ENCODE measurements at places on chromosomes 1 and 21.

DNA sequence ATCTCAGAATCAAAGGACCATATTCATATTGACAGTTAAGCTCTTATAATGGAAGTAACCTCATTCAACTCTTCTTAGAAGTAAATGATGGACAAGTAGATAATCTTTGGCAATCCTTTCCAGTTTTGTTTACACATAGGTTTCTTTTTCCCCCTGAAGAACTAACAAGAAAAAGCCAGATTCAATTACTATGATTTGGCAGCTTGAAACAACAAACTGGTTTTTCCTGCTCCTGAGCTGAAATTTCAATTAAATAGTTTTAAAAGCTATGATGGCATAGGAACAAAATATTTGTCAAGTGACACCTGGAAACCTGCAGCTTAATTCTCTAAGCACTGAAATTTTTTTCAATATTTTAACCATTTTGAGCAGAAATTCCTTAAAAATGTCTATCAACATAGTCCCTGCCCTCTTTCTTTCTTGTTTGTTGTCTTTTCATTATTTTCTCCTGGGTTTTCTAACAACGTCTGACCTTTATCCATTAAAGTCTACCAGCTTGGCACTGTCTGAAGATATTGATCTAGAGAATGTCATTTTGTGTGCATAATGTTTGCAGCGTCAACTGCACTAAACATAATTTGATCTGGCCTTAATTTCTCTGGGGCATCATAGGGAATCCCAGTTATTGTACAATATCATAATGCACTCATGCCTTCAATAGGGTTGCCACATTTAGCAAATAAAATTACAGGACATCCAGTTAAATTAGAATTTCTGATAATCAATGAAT is 4.0 kb upstream of the SLC35A3 start:
- no peak for DNase-seq

DNA sequence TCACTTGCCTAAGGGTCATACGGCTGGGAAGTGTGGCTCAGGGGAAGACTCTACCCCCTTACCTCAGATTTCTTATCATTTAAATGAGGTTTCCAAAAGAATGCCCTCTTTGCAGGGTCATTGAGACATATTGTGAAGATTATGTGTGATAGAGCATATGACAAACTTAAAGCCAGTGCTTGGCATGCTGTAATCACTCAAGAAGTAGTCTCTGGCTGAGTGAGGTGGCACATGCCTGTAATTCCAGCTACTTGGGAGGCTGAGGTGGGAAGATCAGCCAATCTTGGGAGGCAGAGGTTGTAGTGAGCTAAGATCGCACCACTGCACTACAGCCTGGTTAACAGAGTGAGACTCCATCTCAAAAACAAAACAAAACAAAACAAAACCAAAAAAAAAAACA is 7.5 kb upstream of the LDLRAD2 start:
- no peak for DNase-seq

DNA sequence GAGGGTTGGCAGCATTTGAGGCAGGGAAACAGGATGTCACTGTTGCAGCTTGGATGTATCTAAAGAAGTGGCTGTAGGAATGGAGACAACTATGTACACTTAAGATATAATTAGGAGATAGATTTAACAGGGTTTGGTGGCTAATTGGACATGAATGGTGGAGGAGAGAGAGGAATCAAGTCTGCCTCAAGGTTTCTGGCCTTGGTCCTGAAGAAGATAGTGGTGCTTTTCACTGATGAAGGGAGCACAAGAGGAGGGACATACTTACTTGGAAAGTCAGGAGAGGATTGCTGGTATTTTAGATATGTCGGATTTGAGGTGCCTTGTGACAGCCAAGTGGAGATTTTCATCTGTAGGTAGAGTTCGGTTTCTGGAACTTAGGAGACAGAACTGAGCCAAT is 123.9 kb downstream of the ST6GALNAC3 start:
- no peak for DNase-seq

- DNase-seq = no peak
These were observed 18.1 kb upstream of the MYSM1 start for GRCh38 chr1:58717979-58718378.

- DNase-seq = no peak
These were observed 137.4 kb downstream of the ADGRL4 start for GRCh38 chr1:78869136-78869535.

DNA sequence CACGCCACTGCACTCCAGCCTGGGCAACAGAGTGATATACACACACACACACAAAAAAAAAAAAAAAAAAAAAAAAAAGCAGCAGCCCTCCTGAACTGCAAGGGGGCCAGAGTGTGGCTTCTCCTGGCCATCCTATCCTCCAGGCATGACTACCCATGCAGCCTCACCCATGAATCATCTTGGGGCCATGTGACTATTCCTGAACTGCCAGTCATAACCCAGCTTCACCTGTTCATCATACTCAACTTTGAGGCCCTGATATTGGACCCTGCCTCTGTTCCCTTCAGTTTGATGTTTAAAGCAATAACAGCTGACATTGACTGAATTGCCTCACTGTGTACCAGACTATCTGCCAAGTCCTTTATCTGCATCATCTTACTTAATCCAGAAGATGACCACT is 2.8 kb upstream of the HPCAL4 start:
- DNase-seq = no peak

- DNase-seq = no peak
These were observed 69.0 kb upstream of the RAVER2 start for GRCh38 chr1:64675718-64676345.

- no peak for DNase-seq
These were observed 22.9 kb upstream of the MTF2 start for GRCh38 chr1:93056214-93056613.

GRCh38 chr1:39047374-39048229 is 21.5 kb downstream of the NDUFS5 start:
- DNase-seq = no peak

- DNase-seq = no peak
These were observed 42.6 kb upstream of the ADGRL2 start for GRCh38 chr1:81758181-81758580.

DNA sequence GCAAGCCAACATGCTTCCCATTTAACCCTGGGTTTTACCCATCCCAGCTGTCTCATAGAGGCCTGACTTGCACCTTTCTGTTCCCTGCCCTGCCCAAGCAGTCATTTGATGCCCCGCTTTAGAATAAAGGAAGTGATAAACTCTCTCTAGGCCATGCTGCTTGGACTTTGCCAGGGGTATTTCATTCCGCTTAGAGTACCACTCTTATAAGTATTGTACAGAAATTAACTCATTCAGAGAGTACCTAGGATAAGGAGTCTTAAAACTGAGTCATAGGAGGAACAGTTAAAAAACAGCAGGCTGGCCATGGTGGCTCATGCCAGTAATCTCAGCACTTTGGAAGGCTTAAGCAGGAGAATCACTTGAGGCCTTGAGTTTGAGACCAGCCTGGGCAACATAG is 21.0 kb upstream of the LYST start:
- no peak for DNase-seq

DNA sequence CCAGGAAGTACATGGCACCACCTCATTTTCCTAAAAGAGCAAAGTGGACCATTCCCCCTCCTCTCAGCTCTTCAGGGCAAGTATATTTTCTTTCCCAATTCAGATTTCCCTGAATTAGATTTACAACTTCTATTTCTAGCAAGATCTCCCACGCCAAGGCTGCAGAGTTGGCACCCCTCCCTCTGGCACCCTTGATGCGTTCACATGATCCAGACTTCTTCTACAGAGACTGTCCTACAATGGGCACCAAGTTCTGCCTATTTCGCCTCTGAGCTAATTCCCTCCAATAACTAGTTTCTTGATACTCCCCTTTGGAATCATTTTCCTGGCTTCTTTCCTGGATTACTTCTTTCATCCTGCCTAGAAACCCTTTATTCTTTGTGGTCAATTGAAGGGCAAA is 122.0 kb downstream of the CDC7 start:
- DNase-seq = no peak

DNA sequence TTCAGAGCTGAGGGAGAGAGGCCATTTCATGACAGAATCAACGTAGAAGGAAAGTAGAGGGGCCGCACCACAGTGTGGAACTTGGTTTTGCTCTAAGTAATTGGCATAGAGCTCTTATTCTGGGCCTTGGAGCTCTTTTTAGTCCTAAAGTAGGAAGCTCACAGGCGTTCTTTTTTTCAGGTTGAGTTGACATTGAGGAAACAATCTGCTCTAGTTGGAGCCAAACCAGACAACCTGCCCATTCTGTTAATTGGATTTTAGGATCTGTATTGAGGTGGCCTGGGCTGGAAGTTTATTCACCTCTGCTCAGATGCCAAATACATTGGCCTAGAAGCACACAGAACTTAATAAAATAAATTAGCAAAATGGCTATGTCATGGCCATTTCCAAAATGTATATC is 1093.9 kb downstream of the ADGRL2 start:
- DNase-seq = no peak

GRCh38 chr1:236467327-236467641 is 56.5 kb upstream of the LGALS8 start:
- DNase-seq = no peak

DNA sequence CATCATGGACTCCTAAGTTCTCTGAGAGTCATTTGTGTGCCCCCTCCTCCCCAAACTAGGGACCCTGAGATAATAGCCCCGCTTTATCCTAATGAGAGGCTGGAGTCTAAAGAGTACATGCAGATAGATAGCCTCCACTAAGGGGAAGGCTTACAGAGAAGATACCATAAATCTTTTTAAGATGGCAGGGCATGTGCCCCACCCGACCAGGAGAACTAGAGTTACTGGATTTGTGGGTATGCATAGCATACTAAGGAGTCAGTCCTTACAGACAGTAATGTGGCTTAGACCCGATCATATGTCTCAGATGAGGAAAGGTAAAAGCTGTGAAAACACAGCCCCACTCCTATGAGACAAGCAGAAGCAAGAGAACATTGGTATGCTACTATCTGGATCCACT is 25.7 kb upstream of the PKN2 start:
- DNase-seq = no peak

- DNase-seq = no peak
These were observed 24.1 kb downstream of the IFFO2 start for GRCh38 chr1:18932387-18932786.

DNA sequence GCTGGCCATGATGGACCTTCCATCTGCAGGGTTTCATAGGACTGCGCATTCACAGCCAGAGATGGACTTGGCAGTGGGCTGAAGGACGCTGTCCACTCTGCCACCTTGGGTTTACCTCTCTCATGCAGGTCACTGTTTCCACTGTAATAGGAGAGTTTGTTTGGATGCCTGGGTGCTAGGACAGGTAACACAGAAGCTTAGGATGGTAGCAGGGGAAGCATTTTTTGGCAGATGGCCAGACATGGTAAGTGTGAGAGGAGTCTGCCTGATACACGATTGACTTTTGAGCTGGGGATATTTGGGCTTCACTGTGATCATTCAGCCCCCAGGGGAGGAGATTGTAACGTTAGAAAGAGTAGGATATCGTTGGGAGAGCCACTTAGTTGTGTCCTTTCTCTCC is 11.8 kb downstream of the PSEN2 start:
- no peak for DNase-seq
